Activated effector memory CD4-positive, alpha-beta T cell treated with Interleukin-2 at 50 U/mL for 16 hours (primary cell): ENCODE measurements at places on chromosomes 11 and 22.

DNA sequence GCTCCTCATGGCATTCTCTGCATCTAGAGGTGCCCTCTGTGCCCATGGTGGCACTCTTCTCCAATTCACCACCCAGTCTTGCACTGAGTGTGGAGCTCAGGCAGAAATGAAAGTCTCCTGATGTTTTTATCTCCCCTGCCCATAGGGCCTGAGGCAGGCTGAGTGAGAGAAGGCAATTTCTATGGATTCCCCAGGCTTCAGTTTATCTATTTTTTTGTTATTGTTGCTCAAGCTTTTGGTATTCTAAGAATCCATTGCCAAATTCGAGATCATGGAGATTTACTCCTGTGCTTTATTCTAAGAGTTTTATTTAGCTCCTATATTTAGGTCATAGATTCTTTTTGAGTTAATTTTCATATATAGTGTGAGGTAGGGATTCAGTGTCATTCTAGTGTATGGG lies 40.7 kb downstream of the TSPAN18 start:
- DNase-seq = no peak

- no peak for DNase-seq
These were observed 79.0 kb upstream of the HEPHL1 start for GRCh38 chr11:93942176-93942575.

GRCh38 chr11:63583357-63583677 lies 20.1 kb upstream of the PLAAT2 start:
- DNase-seq = no peak

DNA sequence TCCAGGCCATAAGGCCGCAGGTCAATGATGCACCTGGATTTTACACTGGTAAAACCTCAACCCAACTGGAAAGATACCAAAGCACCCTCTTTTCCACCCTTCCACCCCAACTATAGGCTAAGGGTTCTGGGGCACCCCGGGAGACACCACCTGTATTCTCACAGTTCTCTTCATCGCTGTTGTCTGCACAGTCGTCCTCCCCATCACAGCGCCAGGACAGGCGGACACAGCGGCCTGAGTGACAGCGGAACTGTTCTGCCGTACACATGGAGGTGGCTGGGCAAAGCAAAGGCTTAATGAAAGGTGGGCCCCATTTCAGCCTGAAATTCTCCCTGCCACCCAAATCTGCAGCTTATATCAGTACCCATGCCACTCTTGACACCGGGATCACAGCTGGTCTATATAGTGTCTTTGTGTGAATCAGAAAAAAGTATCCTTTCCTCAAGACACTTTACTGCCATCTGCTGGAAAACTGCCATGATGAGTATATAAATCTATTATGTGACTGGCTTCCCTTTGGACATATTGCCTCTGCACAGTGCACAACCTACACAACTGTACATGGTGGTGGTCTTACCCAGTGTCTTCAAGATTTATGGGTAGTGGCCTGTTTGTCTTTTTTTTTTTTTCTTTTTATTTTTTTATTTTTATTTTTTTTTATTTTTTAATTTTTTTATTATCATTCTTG lies 21.5 kb downstream of the LRP4 start:
- DNase-seq = no peak

- no peak for DNase-seq
These were observed 1337.8 kb downstream of the BRD1 start for GRCh38 chr22:48489551-48490499.

- DNase-seq = no peak
These were observed 39.3 kb upstream of the BSX start for GRCh38 chr11:123020968-123021367.

DNA sequence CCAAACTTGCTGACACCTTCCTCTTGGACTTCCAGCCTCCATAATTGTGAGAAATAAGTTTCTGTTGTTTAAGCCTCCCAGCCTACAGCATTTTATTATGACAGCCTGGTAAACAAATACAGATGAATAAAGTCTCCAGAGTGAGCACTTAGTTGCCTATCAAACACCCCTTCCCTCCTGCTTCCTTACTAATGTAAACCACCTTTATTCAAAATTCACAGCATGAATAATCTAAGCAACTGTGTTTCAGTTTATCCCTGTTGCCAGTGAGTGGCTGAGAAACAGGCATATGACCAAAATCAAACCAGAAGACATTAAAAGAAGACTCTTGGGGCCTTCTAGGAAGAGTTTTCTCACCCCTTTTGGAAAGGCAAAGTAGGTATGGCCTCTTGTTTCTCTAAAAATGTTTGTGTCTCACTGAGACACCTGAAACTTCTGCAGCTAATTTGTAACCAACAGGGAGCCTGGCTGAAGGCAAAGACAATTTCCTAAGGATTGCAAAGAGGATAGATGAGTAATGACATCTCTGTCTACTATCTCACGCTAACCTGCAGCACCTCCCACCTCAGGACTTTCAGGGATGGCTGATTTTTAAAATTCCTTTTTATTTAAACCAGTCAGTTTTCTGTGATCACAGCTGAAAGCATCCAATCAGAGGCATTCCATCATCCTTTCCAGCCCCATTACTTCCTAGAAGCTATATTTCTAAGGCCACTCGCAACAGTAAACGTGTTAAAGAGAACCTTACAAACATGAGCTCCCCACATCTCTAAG lies 61.4 kb upstream of the LRRC55 start:
- DNase-seq = no peak

GRCh38 chr11:45106440-45106839 lies 40.0 kb upstream of the PRDM11 start:
- DNase-seq = no peak

- DNase-seq = no peak
These were observed 3.6 kb downstream of the RTN4RL2 start for GRCh38 chr11:57463671-57464538.

GRCh38 chr11:60743058-60743457 lies 13.6 kb upstream of the MS4A15 start:
- no peak for DNase-seq

- no peak for DNase-seq
These were observed 2.9 kb upstream of the AKIP1 start for GRCh38 chr11:8908099-8908498.

GRCh38 chr22:34798605-34799004 lies 267.4 kb upstream of the ISX start:
- no peak for DNase-seq

GRCh38 chr22:42151924-42152635 lies 21.5 kb upstream of the CYP2D6 start:
- DNase-seq = no peak

DNA sequence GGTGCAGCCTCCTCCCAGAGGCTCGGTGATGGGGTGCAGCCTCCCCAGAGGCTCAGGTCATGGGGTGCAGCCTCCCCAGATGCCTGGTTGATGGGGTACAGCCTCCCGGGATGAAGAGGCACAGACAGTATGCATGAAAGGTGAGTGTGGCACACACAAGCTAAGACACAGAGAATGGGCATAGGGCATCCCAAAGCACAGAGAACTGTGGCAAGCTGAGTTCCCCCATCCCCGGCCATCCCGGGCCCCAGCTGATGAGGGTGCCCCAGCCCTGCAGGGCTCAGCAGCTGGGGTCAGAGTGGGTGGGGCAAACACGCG lies 4.8 kb upstream of the SYT8 start:
- DNase-seq = no peak

GRCh38 chr11:129696309-129696989 lies 119.2 kb upstream of the TMEM45B start:
- no peak for DNase-seq

GRCh38 chr11:6841694-6842093 lies 3.8 kb upstream of the OR10A5 start:
- no peak for DNase-seq

- no peak for DNase-seq
These were observed 8.5 kb downstream of the SPON1 start for GRCh38 chr11:13970986-13971385.

GRCh38 chr11:11622772-11623171 lies 967 bp upstream of the GALNT18 start:
- DNase-seq = no peak

DNA sequence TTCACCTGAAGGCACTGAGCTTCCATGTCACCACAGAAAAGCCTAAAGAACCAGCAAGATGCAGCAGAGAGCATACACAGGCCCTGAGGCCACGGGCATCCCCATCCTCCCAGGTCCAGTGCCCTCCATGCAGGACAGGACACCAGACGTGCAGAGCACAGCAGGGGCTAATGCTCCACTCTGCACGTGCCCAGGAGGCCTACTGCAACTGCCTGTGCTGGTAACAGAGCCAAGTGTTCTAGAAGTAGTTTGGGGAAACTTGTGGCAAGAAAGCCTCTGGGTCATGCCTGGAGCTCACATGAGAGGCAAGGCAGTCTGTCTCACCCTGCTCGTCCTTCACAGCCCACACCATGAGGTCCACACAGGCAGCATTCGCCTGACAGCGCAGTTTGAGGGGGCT lies 30.7 kb downstream of the SERPIND1 start:
- DNase-seq = no peak

DNA sequence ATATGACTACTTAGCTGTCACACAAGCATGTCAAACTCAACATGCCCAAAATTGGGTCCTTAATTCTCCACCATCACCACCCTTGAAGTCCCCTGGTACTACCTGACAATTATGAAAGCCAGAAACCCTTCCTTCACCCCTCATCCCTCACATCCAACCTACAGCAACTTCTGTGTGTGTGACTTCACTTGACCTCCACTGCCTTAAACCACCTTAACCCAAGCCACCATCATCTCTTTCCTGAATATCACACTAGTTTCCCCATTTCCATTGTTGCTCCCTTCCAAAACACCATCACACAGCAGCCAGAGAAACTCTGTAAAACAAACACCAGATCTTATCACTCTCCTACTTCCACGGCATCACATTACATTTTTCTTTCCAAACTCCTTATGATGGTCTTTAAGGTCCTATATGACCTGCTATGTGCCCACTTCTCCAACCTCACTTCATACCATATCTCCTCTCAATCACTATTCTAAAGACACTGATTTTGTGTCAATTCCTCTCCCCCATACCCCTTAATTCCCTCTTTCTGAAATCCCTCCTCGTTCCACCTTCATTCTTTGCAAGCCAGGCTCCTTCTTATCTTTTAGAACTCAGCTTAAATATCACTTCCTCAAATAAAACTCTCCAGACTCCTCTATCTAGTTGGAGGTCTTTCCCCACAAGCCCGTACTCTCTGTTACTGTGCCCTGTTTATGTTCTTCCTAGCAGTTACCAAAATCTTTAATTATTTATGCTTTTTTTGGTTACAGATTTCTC lies 124.9 kb downstream of the RBFOX2 start:
- DNase-seq = no peak

DNA sequence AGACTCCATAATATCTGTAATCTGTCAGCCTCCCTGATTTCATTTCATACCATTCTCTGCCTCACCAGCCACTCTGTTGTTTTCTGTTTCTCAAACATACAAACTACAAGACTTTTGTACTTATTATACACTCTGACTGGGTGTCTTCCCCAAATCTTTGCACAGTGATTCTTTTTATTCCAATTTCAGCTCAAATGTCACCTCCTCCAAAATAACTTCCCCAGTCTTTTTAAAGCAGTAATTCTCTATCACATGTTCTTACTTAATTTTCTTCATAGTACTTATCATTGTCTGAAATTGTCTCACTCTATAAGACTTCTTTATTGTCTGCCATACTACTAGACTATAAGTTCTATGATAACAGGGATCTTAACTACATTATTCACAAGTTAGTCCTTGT lies 19.6 kb downstream of the SOX6 start:
- no peak for DNase-seq

- DNase-seq = no peak
These were observed 63.3 kb upstream of the RTL6 start for GRCh38 chr22:44561139-44561840.

- DNase-seq = peak; percentile 21
These were observed 47.7 kb upstream of the GAB2 start for GRCh38 chr11:78465169-78465942.

DNA sequence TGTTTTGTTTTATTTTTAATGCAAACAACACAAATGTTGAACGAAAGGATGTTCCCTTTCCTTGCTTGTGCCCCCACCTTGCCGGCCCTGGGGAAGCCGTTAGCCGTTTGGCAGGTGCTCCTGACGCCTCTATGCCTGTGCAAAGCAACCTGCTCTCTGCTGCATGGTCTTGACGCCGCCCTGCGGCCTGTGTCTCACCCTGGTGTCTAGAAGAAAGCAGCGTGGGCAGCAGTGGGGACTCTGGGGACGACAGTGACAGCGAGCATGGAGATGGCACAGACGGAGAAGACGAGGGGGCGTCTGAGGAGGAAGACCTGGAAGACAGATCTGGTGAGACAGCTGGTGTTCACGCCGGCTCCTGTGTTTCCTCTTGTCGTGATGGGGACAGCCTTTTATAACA lies 5.5 kb downstream of the PHRF1 start:
- DNase-seq = no peak

DNA sequence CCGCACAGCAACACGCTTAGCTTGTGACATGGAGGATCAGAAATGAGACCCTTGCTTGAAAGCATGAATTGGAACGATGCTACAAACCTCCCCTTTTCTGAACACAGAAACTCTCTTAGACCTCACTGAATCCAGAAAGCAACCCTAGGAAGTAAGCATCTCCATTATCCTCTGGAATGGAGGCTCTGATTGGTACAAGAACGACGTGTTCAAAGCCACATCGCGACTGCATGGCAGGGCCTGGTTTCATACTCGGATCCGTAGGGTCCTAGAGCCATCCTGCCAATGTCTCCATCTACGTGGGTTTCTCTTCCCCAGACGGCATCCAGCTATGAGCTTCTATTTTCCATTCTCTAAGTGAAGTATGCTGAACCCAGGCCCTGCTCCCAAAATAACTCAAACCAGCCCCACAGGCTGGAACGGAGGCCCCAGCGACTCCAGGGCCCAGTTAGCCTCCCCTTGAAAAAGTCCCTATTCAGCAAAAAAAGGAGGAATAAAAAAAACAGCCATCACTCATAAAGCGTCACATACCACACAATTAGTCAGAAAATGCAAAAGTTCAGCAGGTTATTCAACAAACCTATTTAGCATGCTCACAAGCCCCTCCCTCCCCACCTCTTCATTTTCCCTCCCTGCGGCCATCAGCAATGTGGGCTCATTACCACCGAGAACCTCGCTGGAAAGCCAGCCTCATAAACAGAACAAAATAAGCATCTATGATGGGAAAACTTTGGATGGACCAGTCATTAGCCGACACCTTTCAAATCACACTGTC lies 7.1 kb upstream of the MN1 start:
- no peak for DNase-seq

DNA sequence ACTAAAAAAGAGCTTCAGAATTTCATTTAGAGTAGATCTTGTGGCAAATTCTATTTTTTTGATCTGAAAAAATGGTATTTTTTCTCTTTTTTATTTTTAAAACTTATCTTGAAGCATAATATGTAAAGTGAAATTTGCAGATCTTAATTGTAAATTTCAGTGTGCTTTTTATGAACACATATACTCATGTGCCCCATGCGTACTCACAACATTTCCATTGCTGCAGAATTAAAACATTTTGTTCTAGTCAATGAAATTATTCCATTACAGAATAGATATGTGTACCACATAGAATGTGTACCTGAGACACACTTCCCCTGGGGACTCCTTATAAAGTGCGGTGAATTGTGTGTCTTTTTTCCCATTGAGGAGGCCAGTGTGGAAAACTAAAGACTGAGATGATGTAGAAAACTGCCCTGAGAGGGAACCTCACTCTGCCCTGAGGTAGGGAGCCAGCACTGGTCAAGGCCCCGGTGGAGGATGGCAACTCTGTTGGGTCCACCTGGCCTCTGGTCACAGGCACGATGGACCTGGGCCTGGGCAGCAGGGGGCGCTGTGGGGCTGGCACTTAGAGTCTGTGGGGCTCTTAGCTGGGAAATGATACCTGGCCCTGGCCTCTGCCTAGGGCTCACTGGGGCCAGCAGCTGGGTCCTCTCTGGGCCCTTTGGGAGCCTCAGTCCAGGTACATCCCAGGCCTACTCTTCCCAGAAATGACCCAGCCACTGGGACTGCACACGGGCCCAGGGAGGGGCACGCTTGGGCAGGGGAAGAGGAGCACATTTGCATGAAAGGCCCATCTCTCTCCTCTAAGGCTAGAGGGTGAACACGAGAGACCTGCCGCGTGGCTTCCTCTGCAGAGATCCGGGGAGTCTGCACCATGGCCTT lies 77.9 kb upstream of the TOP3B start:
- no peak for DNase-seq
